EL (cell line): ENCODE measurements at places on chromosomes 11 and 22.

DNA sequence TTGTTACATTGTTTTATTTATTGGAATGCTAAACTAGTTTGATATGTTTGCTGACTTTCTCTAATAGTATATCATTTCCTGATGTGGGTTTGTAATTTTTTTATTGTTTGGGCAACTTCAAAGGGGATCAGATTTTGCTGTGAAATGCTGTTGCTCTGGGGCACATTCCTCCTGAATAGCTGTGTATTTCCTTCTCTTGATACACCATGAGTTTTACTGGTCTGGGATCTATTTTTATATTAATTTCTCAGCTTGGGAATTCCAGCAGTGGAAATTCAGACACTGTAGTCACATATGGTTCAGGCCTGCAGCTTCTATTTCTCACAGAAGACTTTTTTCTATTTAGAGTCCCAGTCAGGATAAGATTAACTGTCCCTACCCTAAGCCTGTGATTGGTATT, 58.9 kb downstream of the RPUSD4 start:
- no peak for DNase-seq

GRCh38 chr11:61359516-61359915, 2.2 kb downstream of the CYB561A3 start:
- no peak for DNase-seq

GRCh38 chr22:50282361-50283155, 12.4 kb upstream of the MAPK11 start:
- peak; percentile 87 for DNase-seq

GRCh38 chr11:86415026-86415425, 40.3 kb downstream of the CCDC81 start:
- DNase-seq, result no peak

DNA sequence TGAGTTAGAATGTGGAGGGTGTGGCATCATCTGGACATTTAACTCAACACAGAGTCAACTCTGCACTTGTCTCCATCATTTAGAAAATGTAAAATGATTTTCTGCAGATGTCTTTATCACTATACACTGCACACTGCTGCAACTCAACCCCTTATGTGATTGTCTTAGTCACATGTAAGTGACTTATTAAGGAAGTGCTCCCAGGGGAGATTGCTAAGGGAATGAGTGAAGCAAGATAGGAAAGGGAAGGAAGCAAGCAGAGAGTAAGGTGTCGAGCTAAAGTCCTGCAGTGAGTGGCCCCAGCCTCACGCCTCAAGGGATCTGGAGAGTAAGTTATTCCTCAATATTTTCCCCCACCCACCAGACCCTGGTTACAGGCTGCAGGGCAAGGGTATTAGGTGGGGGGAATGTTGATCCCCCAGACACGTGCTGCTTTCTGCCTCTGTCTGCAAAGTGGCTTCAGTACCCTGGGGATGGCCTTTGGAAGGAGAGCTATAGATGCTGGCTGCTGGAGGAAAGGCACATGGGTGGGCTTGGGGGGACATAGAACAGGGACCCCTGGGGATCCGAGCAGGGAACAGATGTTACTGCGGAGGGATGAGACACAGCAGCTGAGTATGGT, 7.2 kb upstream of the CBX6 start:
- DNase-seq, result no peak

GRCh38 chr22:44340271-44341239, 27.8 kb upstream of the SHISAL1 start:
- no peak for DNase-seq
